GM04504 (cell line): ENCODE measurements at places on chromosomes 7 and 10.
A peak's percentile ranks its signal among the peaks of the same experiment; 100 is the strongest.

DNA sequence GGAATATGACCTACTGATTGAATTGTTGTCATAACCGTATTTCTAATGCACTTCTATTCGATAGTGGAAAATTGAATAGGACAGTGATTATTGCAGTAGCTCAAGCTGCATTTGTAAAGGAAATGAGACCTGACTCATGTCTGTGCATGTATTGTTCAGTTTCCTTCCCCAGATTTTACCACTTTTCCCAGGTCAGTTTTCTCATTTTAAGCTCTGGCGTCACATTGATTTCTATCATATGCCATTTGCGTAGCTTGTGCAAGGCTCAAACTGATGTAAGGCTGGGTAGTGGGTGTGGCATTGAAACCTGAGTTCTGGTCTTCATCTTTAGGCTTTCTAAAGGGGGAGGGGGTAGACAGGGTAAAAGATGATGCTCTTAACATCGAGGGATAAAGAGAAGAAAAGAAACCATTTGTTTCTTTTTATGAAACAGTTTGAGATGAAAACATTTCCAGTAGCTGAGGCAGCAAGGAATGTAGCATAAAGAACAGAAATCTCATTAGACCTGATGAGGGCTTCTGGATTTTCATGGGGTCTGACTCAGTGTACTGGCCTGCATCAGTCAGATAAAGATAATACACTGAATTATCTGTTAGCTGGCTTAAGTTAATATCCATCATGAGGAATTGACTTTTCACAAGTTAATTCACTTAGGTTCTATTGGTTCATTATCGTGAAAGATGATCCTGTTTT is 182.3 kb upstream of the CDCA7L start:
- DNase-seq = no peak

- no peak for DNase-seq
Measured at GRCh38 chr7:123772652-123773051, 23.8 kb upstream of the WASL start.

DNA sequence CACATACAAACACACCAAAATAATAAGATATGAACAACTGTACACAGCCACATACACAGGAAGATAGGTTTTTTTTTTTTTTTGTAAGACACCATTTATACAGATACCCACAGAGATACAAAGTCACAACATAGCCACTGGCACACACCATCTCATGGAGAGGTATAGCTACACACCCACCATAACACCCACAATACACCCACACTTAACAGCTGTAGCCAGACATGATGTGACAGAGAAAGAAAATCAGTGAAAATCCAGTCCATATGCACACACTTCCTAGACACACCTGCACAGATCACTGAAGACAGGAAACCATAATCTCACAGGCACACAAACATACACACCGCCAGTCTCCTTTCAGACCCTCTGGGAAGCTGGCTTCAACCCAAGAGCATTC is 62.4 kb upstream of the PAX2 start:
- no peak for DNase-seq

DNA sequence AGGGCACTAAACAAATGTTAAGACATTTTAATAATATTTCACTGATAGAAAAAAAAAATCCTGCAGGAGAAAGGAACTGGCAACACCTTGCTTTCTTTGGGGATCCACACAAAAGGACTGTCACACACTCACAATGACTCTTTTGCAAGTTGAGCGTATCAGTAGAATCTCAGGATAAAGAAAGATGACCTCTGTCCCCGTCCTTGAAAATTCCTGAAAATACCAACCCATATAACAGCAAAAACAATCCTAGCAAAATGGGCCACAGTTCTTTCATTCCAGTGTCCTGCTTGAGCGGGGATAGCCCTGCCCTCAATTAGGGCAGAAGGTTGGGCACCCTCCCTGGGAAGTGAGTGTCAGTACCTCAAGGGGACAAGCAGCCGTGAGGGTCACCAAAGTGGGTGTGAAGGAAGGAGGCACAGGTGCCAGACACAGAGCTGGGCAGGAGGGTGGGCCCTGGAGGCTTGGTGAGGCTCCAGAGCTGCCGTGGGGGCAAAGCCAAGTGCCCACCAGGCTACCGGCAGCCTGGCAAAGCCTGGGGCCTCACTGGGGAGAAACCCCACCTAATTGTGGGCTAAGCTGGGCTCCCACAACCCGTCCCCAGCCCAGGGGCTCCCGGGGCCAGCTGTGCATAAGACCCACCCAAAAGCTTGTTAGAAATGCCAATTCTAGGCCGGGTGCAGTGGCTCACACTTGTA is 2.8 kb downstream of the WDR86 start:
- no peak for DNase-seq

- no peak for DNase-seq
Measured at GRCh38 chr7:34048445-34048844, 143.1 kb downstream of the BMPER start.

DNA sequence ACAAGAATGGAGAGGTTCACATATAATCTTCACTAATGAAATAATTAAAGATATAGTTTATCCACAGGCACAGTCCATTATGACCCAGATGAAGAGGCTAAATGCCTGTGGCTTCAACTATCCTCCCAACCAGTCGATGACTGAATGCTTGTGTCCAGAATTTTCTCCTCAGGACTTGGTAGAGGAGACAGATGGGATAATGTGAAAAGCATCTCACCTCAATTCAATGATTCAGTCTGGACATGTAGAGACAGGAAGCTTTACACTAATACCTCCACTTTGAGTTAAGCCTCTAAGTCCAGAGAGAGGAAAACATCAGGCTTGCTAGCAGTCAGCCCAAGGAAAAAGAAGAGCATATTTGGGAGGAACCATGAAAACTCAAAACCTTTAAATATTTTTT is 59.1 kb upstream of the COL1A2 start:
- no peak for DNase-seq

GRCh38 chr10:104937567-104937966 is 296.5 kb downstream of the SORCS3 start:
- peak; percentile 10 for DNase-seq

- DNase-seq = no peak
Measured at GRCh38 chr10:50511492-50512213, 112.1 kb downstream of the SGMS1 start.

- DNase-seq = no peak
Measured at GRCh38 chr10:104690959-104691358, 49.9 kb downstream of the SORCS3 start.

DNA sequence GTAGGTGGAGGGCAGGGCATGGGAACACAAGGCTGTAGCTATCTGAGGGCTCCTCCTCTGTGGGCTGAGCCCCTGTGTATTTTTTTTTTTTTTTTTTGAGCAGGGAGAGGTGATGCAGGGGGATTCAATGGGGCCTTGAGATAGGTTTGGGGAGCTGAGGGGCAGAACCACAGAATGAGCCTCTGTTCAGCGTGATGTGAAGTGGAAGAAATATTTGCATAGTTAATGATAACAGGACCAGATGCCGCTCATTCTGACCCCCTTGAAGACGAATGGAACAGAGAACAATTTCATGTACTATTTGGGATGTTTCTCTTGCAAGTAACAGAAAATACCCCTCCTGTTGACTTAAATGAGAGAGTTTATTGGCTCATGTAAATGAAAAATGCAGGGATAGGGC is 69.7 kb upstream of the EMX2 start:
- DNase-seq = no peak

DNA sequence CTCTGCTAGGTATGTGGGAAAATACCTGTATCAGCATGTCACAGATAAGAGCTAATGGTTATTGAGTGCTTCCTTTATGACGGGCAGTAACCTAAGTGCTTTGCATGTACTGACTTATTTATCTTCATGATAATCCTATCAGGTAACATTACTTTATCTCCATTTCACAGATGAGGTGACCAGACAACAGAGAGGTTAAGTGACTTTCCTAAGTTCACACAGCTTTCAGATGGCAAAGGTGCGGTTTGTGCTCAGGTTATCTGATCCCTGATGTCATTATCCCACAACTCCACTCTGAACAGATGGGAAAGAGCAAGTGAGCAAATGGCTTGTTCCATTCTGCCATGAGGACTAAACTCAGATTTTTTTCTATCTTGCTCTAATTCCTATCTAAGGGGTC is 217.0 kb upstream of the PODXL start:
- DNase-seq = no peak

DNA sequence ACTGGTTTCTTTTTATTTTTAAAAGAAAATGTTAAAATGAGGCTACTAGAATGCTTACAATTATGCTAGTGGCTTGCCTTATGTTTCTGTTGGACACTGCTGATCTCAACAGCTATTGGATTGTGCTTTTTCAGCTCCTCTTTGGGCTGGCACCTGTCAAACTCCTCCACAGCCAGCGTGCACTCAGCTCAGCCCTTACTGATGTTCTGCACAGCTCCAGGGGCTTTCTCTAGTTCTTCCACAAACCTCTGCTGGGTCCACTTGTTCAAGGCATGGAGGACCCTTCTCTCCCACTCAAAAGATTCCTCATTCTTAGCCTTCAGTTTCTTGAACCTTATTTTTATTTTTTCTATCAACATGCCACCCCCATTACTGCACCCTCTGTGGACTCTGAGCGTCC is 96.0 kb downstream of the VIPR2 start:
- no peak for DNase-seq

DNA sequence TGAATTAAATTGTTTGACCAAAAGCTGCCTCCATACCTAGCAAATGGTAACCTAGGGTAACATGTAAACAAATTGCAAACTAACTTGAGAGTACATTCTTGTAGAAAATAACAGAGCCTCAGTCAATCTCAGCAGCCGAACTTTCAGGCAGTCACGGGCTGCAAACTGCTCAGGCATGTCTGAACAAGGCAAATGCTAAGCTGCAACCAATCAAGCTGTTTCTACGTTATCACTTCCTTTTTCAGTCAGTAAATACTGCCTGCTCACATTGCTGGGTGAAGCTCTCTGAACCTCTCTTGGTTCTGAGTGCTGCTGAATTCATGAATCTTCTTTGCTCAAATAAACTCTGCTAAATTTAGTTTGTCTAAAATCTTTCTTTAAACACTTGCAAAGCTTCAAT is 1212.4 kb downstream of the SORCS1 start:
- peak; percentile 7 for DNase-seq

- no peak for DNase-seq
Measured at GRCh38 chr7:5701085-5701914, 80.2 kb downstream of the RNF216 start.
